ENCODE measurements at places on chromosomes 2 and 18.

GRCh38 chr2:73020657-73021370, 50.7 kb downstream of the SFXN5 start:
- no peak for DNase-seq

- no peak for DNase-seq
Measured at GRCh38 chr18:66894851-66895250, 291.0 kb upstream of the CDH19 start.

DNA sequence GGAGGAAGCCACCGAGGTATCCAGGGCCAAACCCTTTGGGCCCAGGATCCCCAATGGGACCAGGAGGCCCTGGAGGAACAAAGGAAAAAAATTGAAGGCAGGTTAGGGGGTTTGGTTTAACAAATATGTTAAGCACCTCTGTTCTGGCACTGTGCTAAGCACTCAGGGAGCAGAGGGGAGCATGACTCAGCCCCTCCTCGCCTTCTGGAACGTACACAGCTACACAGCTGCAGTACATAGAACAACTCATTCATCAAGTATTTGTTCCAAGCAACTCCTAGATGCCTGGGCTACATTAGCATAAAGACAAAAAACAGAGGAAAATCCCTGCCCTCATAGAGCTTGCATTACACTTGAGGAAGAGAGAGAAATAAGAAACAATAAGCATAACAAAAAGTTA, 153.6 kb downstream of the COL4A4 start:
- no peak for DNase-seq

- no peak for DNase-seq
Measured at GRCh38 chr2:135949451-135950234, 35.8 kb downstream of the DARS1 start.

DNA sequence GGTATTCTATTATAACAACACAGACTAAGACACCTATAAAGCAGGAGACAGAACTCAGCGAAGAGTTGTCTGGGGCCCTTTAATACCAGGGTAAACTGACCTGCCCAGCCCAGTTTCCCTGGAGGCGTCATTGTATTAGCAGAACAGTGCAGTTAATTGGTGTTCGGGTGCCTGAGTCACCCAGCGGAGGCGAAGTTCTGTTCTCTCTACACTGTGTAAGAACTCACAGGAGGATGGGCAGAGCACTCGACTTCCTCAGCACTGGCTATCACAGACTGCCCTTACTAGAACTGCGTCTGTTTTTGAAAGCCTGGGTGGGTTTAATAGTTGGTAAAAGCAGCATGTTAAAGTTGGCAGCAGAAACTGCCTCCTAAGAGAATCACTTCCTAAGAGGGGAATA, 106.5 kb upstream of the ATP8B1 start:
- no peak for DNase-seq

DNA sequence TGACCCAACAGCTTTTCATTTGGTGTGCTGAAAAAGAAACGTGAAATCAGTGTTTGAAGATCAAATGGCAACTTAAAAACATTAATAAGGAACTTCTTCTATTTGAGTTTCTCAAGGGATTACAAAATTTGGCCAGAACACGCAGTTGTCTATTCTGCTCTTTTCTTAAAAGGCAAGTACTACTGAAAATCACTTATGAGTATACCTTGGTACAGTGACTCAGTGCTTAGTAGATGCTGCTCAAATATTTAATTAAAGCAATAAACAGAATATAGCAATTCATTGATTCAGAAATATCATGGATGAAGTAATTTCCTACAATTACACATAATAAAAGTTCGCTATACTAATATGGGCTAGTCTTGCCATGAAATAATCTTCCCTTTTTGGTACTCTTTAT, 38.2 kb upstream of the MCM6 start:
- DNase-seq, result no peak

DNA sequence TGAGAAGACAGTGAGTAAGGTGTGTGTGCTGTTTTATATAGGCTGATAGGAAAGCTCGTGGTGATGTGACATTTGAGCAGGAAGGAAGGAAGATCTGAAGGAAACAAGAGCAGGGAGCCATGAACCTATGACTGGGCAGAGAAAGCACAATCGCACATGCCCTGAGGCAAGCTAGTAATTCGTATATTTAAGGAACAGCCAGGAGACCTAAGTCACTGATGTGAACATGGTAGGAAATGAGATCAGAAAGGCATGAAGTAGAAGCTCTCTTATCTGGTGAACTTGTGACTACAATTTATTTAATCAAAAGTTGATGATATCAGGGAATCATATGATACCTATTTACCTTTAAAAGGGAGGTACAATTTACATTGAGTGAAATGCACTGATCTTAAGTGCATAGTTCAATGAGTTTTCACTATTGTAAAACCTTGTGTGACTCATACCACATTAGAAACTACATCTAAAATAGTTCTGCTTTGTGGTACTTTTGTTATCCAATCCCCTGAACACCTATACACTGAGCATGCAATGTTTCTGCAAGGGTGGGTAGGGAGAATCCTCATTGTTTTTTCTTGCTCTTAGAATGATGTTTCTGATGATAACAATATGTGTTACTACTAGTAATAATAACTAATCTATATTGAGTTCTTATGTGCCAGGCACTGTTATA, 67.5 kb downstream of the GALNT13 start:
- no peak for DNase-seq

GRCh38 chr2:156615836-156616322, 179.7 kb downstream of the GPD2 start:
- DNase-seq, result no peak

GRCh38 chr2:219726916-219727315, 99.5 kb downstream of the SLC4A3 start:
- DNase-seq, result no peak

GRCh38 chr2:208570851-208571763, 164.5 kb downstream of the PTH2R start:
- no peak for DNase-seq

- DNase-seq, result no peak
Measured at GRCh38 chr18:37674570-37674969, 109.0 kb upstream of the CELF4 start.
